ENCODE measurements at places on chromosomes 6 and 20.

- DNase-seq, result no peak
Measured at GRCh38 chr6:47483516-47483852, 5.9 kb downstream of the CD2AP start.

DNA sequence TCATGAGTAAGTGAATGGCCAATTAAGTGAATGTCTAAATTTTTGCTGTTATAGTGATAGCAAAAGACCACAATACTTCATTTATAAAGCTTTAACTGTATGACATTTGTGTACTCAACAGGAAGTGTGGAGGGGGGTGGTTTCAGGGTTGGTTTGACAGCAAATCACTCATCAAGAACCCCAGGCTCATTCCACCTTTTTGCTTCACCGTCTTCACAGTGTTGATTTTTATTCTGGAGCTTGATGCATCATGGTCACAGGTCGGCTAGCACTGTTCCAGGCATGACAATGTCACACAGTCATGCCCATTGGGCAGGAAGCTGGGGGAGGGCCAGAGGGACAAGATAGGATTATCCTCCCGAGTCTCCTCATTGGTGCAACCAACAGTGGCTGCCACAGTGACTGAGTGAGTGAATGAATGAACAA, 75.0 kb downstream of the MDGA1 start:
- DNase-seq, result peak; percentile 51

DNA sequence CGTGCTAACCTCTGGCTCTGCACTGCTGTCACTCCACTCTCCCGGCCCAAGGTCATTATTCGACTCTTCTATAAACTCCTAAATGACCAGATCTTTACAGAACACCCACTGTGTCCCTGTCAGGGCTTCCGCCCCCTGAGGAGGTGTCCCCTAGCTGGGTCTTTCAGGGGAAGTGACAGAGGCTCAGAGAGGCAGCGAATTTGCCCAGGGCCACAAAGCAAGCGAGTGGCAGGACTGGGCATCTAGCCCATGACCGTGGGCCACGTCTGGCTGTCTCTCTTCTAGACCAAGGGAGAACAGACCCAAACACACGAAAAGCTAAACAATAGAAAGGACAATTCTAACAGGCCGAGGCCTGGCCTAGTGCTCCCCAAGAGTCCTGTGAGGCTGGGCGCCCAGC, 27.4 kb downstream of the FOXF2 start:
- DNase-seq, result no peak

DNA sequence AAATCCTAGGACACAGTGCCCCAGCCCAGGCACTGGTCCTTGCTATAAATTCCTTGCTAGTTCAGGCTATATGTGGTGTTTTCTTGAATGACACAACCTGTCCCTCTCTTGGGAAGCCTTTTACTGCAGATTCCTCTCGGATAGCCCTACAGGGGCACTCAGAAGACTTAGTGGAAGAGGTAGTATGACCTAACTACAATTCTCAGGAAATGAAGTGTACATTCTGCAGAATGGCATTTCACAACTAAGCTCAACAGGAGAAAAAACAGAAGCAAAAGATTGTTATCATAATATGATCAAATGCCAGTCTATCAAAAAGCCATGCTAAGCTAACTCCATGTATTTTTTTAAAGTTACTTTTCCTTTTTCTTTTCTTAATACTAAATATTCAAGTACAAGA, 66.3 kb upstream of the FBXL4 start:
- DNase-seq, result no peak

- no peak for DNase-seq
Measured at GRCh38 chr6:136683209-136683941, 108.9 kb downstream of the MAP3K5 start.

DNA sequence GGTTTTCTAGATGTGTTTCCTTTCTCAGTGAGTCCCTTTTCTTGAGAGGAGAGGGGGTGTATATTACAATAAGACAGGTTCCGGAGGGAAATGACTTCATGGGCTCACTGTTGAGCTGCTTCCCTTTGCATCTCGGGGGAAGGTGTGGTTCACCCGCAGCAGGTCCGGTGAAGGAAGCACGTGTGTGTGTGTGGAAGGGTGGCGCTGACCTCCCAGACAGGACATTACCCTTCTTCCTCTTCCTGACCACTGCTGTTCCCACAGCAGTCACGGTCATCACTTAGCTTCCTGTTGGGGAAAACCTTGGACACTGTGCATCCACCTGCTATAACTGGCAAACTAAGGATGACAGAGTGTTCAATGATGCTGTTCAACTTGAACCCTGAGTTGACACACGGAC, 83.6 kb downstream of the PLEKHG1 start:
- DNase-seq, result no peak

- DNase-seq, result no peak
Measured at GRCh38 chr20:49599746-49600113, 31.8 kb upstream of the PTGIS start.

DNA sequence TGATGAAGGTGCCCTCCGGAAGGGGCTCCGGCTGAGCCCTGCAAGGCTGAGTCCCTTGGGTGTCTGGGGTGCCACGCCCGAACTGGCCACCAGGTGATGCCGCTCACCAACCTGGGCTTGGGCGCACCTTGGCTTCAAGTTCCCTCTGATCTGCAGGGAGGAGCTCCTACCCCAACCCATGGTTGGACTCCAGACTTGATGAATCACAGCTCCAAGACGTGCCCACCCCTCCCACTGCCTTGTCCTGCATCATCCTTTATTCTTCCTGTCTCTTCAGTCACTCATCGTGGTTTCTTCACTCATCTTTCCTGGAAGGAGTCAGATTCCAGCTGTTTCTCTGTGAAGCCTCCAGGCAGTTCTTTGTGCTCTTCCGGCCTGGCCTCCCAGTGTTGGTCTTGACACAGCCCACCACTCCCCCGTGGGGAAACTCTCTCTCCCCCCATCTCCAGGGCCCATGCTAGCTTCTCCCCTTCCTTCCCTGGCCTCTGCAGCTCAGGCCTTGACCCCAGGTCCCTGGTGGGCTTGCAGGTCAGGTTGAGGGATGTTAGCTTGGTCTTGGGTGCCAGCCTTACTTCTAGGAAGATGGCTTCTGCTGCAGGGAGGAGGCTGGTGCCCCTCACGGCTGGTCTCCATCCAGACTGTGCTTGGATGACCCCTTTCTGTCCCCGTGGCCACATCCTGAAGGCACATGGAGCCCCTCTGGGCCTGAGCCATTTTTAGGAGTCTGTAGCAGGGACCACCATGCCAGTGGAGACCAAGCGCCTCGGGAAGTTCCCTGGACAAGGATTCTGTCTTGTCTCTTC, 2.6 kb upstream of the ZBP1 start:
- DNase-seq, result peak; percentile 69

- no peak for DNase-seq
Measured at GRCh38 chr6:137224799-137225198, 5.6 kb upstream of the IFNGR1 start.

DNA sequence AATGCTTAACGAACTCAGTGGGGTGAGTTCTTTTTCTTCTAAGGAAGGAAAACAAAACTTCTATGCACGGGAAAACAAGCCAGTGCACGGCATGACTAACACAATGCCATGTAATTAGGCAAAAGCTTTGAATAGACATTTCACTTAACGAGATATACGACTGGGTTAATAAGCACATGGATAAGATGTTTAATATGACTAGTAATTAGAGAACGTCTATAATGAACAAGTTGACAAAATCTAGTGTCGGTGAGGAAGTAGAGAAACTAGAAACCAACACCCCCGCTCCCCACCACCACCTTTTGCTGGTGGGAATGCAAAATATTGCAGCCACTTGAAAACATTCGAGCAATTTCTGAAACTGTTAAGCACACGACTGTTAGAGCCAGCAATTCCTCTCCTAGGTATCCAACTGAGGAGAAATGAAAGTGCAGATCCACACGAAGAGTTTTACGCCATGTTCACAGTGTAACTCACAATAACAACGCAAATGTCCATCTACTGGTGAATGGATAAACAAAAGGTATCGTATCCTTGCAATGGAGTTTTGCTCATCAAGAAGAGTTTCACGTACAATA, 644.9 kb upstream of the AGPAT4 start:
- no peak for DNase-seq

DNA sequence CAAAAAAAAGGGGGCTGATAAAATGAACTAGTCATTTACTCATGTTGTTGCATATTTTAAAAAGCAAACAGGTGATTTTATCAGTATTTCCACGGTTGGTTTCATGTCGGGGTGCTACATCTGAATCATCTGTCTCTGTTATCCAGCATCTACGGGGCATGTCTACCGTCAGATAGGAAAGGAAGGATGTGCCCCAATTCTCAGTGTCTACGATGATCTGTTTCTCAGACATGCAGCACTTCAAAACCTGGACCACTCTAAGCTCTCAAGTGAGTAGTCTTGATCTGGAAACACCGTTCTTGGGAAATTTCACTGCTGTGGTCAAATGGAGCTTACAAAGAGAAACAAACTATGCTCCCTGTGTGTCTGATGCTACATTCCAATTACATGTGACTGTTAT, 240.3 kb upstream of the TAB2 start:
- peak; percentile 22 for DNase-seq

- DNase-seq, result no peak
Measured at GRCh38 chr6:110043366-110043994, 65.4 kb downstream of the GPR6 start.

DNA sequence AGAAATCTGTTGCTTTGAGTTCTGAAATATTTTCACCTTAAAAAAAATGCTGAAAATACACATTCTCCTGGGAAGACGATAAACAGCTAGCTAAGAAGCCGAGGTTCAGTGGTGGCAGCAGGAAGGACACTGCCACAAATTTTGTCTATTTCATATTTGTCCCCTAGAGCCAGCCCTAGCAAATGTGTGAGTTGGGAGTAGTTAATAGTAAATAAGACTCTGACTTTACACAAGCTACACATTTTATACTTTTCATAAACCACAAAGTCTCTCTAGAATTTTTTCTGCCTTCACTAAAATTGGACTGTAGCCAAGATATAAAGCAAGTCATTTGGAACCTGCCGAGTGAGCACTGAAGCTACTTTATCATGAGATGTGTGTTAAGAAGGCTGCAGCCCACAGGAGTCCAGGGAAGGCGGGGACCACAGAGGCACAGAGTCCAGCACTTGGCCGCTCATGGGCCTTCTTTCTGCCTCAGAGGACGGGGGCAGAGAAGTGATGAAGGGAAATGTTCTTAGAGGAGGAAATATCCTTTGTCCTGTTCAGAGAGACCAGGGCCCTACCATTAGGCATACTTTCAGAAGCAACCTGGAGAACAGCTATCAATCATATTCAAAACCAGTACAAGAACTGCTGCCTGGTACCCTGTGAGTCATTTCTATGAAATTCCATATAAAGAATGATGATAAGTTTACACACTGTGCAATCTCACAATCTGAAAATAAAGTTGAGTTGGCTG, 241.7 kb upstream of the TAB2 start:
- no peak for DNase-seq

GRCh38 chr20:7856756-7857155, 83.5 kb downstream of the HAO1 start:
- no peak for DNase-seq

- DNase-seq, result no peak
Measured at GRCh38 chr6:6225885-6226529, 94.5 kb downstream of the F13A1 start.

GRCh38 chr20:53045941-53046340, 73.8 kb downstream of the TSHZ2 start:
- no peak for DNase-seq

GRCh38 chr6:149059557-149059956, 258.0 kb upstream of the TAB2 start:
- no peak for DNase-seq

- DNase-seq, result no peak
Measured at GRCh38 chr6:137323860-137324259, 104.7 kb upstream of the IFNGR1 start.

GRCh38 chr20:52207020-52207810, 15.6 kb upstream of the ZFP64 start:
- DNase-seq, result no peak

- DNase-seq, result no peak
Measured at GRCh38 chr20:8388141-8388540, 256.1 kb downstream of the PLCB1 start.

DNA sequence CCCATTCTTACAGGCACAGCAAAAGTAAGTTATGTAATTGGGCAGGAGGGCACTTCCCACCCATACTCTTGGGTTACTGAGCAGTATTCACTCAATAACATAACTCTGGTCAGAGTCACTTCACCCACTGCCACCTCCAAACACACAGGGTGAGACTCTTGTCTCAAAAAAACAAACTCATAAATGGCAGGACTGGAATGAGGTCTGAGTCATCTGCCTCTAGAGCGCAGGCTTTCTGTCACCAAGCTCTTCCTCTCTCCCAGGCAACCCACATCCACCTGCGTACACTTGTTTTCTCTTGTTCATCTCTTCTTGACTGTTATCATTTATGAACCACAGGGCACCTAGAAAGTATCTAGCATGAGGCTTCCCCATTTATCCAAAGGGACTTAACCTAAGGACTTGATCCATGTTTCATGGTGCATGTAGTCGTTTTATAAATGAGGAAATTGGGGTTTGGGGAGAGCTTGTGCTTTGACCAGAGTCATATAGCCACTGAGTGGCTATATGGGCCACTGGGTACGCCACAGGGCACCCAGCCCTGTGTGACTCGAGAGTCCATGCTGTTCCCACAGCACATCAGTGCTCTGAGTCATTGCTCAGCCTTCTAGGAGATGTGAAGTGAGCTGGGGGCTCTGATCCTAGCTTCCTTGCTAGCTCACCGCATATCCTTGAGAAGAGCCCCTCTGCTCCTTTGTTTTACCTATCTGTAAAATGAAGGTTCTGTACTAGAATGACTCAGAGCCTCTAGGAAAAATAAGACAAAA, 22.4 kb downstream of the C20orf173 start:
- no peak for DNase-seq

- no peak for DNase-seq
Measured at GRCh38 chr6:86934365-86934764, 3.0 kb upstream of the HTR1E start.

DNA sequence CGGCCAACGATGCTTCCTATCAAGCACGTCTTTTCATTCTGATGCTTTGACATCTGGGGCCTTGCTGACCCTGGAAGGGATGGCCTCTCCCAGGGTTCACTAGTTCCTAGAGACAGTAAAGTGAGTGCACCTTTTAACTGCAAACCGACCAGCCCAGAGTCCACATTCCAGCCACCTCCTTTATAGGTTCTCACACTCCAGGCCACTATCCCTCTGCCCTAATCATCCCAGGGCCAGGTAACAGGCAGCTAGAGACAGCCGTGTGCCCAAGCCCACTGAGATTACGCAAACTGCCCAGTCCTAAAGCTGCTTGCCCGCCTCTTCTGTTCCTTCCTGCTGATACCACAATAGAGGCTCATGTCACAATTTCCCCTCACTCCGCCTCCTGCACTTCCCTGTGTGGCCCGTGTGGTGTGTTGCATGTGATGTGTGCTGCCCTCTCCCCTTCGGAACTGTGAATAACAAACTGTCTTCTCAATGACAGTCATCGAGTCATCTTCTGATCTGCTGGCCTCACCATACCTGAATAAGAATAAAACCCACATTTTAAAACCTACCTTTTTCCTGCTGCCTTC, 123.7 kb upstream of the EXOC2 start:
- DNase-seq, result peak; percentile 74

DNA sequence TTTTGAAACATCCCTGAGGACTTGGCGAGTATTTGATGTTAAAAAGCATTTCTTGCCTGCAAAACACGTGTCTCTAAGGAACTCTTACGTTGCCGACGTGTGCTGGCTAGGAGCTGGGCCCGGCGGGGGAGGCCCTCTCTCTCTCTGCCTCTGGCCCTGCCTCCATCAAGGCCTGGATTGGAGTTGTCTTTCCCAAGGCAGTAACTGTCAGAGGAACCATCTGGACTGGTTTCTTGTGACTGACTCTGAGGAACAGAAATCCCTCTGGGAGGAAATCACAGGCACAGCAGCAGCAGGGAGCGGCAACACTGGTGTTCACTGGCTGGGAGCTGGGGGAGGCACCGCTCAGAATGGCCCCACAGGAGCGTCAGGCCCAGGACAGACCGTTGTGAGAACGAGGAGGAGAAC, 244.2 kb downstream of the NRN1 start:
- DNase-seq, result no peak

GRCh38 chr6:141552031-141552430, 580.7 kb upstream of the GJE1 start:
- DNase-seq, result no peak

All from stimulated activated CD4-positive, alpha-beta T cell treated with anti-CD3 and anti-CD28 coated beads, Interleukin-1b, Interleukin-23, amount 100 ng/mL, for 48 hours (primary cell).